ACHN (cell line): ENCODE measurements at places on chromosomes 2 and 18.
A peak's percentile ranks its signal among the peaks of the same experiment; 100 is the strongest.

- peak; percentile 36 for DNase-seq
Measured at GRCh38 chr2:220466251-220466691, 838.8 kb downstream of the SLC4A3 start.

GRCh38 chr2:9445089-9445488, 21.6 kb downstream of the CPSF3 start:
- DNase-seq: no peak

DNA sequence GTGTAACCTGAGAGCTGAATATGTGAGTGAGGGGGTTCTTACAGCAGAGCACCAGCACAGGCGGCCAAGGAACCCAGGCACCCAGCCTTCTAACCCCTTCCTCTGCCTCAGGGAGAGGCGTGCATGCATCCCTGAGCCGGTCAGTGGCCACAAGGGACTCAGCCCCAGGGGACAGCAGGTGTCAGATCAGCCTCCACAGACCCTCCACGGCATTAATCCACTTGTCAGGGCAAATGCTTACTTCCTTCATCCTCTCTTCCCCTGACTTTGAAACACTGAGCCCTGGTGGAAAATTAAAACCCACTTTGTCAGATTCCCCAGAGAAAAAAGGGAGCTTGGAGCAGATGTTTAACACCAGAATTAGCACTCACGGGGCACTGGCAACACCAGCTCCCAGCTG, 60.5 kb upstream of the SMAD2 start:
- DNase-seq: no peak

GRCh38 chr2:76154981-76155380, 444.3 kb upstream of the GCFC2 start:
- DNase-seq: no peak

DNA sequence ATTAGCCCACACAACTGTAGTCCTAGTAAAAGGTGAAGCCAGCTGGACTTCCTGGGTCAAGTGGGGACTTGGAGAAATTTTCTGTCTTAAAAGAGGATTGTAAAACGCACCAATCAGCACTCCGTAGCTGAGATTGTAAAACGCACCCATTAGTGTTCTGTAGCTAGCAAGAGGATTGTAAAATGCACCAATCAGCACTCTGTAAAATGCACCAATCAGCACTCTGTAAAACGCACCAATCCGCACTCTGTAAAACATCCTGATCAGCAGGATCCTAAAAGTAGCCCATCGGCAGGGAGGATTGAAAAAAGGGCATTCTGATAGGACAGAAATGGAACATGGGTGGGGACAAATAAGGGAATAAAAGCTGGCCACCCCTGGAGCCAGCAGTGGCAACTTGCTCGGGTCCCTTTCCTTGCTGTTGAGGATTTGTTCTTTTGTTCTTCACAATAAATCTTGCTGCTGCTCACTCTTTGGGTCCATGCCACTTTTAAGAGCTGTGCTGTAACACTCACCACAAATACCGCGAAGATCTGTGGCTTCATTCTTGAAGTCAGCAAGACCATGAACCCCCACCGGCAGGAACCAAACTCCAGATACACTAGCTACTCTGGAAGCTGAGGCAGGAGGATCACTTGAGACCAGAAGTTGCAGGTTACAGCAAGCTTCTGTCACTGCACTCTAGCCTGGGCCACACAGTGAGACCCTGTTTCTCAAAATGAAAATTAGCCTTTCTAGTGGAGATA, 102.6 kb downstream of the HS6ST1 start:
- DNase-seq: no peak

DNA sequence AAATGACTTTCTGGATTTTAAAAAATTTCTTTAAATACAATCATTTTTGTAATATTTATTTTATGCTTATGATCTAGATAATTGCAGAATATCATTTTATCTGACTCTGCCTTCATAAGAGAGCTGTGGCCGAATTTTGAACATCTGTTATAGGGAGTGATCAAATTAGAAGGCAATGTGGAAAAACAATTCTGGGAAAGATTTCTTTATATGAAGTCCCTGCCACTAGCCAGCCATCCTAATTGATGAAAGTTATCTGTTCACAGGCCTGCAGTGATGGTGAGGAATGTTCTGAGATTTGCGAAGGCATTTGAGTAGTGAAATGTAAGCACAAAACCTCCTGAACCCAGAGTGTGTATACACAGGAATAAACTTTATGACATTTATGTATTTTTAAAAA, 79.5 kb downstream of the ITGA4 start:
- DNase-seq: no peak

DNA sequence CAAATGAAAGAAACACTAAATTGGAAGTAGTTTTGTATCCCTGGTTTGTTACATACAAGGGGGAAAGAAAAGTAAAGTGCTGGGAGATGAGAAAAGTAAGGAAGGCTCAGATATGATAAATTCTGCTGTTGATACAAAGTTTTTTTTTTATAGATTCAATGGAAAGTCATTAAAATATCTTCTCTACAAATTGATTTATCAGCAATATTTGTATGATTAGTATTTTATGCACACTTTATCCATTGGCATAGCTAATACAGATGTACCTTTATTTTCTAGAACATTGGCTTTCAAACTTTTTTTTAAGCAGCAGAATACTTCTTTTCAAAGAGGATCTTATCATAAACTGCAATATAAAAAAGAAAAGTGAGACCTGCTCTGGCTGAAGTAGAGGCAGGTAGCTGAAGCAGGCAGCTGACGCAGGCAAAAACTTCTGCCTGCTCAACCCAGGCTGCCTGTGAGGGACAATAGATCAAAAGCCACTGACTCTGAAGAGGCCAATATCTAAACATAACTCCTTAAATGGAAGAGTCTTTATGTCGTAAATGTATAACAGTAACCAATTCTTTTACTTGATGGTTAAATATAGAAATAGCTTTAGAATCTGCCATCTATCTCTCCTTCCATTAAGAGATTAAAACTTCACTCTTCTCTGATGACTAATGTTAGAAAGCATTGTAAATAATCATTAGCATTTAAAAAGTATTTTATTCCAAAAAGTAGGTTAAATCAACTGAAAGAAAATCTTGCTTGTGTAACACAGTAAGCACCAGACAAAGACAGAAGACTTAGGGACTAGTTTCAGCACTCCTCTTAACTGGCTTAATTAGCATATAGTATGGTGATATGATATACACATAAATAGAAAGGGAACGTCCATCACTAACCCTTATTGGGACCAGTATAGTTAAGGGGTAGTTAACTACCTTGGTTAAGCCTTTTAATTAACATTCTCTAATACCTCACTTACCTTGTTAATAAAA, 174.2 kb downstream of the SLC39A10 start:
- no peak for DNase-seq

DNA sequence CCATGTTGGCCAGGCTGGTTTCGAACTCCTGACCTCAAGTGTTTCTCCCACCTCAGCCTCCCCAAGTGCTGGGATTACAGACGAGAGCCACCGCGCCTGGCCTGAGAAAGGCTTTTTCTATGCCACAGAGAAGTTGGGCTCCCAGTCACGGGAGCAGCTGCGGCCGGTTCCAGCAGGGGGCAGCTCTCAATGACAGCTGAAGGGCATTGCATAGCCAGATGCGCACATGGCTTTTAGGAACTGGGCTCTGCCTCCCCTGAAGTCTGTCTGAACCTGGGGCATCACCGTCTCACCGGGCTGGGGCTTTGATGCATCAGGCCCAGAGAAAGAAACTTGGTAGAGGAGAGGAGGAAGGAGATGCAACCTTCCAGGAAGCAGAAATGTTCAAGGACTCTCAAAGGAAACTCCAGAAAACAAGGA, 84.2 kb upstream of the LAPTM4A start:
- DNase-seq: peak; percentile 60

- DNase-seq: no peak
Measured at GRCh38 chr2:238116298-238117198, 16.4 kb downstream of the ESPNL start.

GRCh38 chr2:162125138-162125537, 26.9 kb downstream of the GCG start:
- no peak for DNase-seq

DNA sequence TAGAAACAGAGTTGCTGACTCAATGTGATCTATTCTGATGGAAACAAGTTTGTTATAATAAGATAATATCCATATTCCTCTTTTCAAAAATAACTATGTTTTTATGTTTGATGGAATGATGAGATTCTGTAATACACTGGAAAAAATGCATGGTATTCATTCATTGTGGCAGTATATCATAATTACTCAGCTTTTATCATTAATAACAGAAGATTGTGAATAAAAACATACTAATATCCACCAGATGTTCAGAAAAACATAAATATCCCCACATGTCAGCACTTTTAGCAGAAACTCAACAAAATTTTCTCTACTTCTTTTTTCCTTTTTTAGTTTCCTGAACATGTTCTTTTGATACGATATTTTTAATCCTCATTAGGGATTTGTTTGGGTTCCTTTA, 130.9 kb upstream of the CAVIN2 start:
- no peak for DNase-seq

DNA sequence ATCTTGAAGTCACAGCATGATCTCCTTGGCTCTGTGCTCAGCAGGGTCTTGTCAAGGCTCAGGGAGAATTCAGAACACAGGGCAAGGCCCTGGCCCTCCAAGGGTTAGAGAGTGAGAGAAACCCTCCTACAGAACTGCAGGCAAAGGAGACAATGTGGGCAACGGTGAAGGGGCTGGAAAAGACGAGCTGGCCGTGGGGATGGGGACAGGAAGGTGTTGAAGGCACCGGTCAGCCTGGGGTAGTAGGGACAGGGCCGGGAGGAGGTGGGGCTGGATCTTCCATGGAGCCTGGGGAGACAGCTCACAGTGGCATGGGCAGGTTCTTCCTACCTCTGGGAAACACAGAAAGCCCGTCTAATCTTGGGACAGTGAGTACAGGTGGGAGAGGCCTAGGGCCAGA, 92.2 kb upstream of the MCFD2 start:
- no peak for DNase-seq

DNA sequence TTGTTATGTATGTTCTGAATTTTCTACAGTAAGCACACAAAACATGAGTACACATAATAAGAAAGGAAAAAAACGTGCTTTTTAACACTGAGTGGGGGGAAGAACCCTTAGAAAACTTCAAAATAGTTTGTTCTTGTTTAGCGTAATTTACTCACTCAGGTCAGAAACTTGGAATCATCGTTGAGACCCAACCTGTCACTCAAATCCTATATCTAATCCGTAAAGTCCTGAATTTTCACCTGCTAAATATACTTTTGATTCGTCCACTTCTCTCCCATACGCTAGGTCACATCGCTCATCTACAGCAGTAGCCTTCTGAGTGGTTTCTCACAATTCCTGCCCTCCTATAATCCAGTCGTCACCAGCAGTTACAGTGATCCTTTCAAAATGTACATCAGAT, 767 bp downstream of the TPRKB start:
- DNase-seq: peak; percentile 29

DNA sequence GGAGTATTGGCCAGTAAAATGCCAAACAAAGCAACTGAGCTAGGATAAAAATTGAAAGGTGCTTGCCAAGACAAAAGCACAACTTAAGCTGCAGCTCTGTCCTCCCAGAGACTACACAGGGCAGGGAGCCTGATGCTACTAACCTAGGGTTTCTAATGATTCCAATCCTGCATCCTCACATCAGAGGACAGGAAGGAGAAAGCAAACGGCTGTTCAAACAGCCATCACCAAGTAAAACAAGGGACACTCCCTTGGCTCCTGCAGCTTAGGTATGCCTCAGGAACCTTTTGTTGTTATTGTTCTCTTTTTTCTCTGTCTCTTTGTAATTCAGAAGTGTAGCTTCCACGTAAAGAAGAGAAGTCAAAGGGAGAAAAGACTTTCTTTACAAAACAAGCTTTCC, 99.5 kb downstream of the TCF4 start:
- DNase-seq: no peak

DNA sequence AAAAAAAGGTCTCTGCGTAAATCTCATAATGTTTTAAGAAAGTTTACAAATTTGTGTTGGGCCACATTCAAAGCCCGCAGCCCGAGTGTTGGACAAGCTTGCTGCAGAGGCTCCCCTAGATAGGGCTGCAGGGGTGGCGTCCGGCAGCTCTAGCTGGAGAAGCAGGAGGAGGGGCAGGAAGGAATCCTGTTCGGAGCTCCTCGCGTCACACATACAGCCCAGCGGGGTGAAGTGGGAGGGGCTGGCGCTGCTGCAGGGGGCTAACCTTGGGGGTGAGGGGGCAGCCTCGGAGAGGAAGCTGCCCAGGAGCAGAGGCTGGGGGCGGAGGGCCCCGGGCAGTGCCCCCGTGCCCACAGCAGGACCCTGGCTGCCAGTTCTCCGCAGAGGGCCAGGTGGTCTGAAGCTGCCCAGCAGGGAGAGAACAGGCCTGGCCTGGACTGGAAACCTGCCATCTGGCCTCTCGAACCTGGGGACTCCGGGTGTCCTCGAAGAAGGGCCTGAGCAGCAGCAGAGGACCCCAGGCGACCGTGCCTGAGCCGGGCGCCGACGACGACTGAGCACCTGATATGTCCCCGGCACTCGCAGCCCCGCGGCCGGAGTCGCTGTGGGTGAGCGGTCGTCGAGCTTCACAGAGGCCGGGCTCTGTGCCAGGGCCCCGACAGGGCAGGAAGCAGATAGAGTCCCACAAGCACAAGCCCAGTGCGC, 2.6 kb upstream of the GPR35 start:
- no peak for DNase-seq

DNA sequence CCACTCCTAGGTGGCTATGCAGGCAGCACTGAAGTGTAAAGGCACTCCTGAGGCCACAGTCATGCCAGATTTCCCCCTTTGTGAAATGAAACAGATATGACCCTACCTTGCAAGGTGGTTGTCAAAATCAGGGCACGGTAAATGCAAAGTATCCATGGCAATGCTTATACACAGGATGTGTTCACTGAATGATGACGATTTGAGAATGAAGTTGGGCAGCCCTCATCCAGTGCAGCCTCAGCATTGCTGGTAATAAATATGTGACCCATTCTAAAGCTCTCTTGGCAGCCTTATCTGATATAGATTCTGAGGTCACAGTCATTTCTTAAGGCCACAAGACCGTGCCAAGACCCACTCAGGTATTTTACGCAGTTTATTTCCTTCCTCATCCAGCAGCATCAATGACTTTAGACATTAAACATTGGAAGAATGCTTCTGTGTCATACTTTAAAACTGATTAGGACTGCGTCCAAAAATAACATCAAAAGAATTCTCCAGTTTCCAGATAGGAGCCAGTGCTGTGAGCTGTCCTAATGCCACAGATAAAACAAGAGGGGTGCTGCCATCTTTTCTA, 125.5 kb upstream of the SERTAD2 start:
- DNase-seq: peak; percentile 74
